LHCN-M2 (cell line): ENCODE measurements at places on chromosomes 16 and 17.

GRCh38 chr17:3921502-3922319 lies 5.4 kb upstream of the P2RX1 start:
- DNase-seq: no peak

DNA sequence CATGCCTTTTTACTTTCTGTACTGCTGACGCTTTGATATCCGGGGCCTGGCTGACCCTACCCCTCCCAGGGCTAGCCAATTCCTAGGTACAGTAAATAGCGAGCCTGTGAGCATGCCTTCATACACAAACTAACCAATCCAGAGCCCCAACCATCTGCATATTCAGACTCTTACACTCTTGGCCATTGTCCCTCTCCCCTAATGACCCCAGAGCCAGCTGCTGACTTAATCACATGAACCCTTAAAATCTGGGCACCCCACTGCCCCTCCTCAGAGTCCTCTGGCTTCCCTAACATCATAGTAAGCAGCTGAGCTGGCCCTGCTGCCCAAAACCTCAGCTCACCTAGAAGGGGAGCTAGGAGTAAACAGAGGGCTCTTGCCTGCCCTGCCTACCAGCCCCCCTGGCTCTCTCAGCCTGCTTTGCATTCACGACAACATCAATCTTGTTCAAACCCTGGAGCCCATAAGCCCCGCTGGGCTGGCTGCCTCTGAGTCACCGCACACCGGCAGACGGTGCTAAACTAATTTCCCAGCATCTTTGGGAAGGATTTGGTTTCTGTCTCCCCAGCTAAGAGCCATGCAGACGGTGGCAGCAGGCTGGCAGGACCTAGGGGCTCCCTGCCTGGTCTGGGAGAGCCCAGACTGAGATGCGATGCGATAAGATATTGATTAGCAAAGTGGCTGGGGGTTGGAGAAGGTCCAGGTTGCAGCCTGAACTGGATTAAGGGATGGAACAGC lies 63.2 kb downstream of the CLEC19A start:
- DNase-seq: no peak

DNA sequence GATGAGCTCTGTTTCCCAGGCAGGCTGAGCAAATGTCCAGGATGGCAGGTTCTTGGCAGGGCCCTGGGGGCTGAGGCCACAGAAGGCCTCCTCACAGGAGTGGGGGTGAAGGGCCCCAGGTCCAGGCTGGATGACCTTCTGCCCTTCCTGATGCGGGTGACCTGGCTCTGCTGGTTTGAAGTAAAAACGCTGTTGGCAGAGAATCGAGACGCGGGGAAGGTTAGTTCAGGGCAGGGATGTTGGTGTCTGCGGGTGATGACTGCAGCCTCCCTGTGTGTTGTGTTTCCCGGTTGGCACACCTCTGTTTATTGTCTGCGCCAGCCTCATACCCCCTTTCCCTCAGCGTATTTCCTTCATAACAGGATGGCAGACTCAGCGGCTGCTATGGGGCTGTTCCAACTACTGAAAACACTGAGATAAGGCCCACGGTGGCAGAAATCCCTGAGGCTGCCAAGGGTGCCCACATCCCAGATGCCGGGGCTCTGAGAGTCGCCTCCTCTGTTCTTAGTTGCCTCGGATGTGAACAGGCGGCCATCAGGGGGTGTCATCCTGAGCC lies 104.6 kb downstream of the METRNL start:
- DNase-seq: no peak

- no peak for DNase-seq
Observed at GRCh38 chr17:19443148-19443547, 32.1 kb downstream of the RNF112 start.

DNA sequence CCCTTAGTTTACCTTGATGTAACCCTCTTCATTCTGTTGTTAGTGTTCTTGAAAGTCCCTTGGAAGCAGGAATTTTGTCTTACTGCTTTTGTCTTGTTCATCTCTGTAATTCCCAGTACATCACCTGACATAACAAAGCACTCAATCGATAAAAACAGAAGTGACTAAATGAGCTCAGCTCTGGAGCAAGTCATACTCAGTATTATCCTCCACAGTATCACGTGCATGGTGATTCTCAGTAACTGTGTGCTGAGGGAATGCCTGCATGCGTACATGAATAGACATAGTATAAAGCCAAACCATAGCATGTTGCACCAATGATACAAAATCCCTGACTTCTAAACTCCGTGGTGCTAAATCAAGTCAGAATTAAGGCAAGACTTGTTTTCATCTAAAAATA lies 7.2 kb downstream of the KRT38 start:
- DNase-seq: no peak

DNA sequence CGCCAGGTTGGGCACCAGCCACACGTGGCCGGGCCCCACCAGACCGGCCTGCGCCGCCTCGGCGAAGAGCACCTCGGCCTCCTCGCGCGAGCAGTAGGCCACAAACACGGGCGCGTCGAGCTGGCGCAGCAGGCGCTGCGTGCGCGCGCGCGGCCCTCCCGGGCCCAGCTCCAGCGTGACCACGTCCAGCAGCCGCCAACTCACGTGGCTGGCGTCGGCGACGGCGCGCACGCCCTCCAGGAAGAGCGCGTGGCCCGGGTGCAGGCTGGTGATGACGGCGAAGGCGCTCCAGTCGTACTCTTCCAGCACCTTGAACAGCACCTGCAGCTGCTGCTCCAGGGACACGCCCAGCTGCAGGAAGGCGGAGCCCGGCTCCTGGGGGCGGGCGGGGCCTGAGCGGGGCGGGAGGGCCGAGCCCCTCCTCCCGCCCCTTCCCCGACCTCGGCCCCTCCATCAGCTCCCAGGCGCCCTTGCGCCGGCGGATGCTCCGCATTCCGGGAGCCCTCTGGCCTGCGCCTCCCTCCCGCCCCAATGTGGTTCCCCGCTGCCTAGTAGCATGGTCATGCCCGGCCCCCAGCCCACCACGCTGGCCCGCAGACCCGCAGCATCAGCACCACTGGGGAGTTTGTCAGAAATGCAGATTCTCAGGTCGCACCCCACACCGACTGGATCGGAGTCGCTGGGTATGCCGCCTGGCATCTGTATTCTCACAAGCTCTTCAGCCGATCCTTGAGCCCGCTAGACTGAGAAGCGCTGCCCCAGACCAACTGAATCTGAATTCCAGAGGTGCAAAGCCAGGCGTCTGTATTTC lies 7.2 kb downstream of the GRIN2C start:
- DNase-seq: no peak

DNA sequence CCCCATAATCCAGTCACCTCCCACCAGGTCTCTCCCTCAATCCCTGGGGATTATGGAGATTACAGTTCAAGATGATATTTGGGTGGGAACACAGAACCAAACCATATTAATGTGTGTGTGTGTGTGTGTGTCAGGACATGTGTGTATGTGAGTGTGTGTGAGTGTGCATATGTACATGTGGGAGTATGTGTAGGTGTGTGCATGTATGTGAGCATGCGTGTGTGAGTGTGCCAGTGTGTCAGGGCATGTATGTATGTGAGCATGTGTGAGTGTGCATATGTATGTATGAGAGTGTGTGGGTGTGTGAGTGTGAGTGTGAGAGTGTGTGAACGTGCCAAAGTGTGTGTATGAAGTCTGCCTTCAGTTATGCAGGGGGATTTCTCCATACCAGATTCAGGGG lies 37.8 kb downstream of the RGS9 start:
- no peak for DNase-seq
